ENCODE measurements at places on chromosomes 1 and 21. TPM values are rescaled to one million over a fixed set of nuclear protein-coding genes. Genes with fewer than 3 reads are reported as not detected.

DNA sequence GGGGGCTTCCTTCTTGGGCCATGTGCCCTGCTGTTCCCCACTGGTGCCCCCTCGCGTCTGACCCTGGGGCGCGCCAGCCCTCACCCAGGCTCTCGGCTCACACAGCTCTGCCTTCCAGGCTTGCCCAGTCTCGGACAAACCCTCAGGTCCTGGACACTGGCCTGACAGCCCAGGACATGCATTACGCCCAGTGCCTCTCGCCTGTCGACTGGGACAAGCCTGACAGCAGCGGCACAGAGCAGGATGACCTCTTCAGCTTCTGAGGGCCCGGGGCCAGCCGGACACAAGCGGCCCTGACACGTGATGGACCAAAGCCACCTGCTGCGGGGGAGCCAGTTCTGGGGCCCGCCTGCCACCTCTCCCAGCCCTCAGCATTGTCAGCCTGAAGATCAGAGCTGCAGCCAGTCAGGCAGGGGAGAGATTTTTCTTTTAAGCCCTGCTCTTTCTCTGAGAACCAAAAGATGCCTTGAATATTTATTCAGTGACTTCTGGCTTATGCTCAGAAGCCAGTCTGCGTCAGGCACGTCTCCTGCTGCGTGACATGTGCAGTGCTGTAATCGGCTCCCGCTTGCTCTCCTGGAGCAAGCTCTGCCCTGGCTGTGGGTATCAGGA, 23.4 kb downstream of the LDLRAP1 start:
- no peak for DNase-seq

FCRL6 gene
- 0.16 TPM for total RNA-seq

DNA sequence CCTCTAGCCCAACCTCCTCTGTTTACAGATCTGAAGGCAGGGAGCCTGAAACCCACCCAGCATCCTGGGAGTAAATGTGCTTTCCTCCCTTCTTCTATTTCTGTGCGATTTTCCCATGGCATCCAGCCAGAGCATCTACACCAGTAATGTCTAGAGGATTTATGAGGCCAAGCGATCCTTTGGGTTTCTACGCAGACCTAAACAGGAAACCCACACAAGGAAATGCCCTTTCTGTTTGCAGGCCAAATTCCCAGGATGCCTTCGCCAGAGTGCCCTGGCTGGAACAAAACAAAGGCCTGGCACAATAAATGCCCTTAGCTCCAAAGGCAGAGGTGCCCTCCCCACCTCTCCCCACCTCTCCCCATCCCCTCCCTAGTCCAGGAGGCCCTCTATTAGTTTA, 110.5 kb upstream of the CDC42BPA start:
- DNase-seq: no peak

ZNF670 gene
- total RNA-seq: 0.75 TPM

DNA sequence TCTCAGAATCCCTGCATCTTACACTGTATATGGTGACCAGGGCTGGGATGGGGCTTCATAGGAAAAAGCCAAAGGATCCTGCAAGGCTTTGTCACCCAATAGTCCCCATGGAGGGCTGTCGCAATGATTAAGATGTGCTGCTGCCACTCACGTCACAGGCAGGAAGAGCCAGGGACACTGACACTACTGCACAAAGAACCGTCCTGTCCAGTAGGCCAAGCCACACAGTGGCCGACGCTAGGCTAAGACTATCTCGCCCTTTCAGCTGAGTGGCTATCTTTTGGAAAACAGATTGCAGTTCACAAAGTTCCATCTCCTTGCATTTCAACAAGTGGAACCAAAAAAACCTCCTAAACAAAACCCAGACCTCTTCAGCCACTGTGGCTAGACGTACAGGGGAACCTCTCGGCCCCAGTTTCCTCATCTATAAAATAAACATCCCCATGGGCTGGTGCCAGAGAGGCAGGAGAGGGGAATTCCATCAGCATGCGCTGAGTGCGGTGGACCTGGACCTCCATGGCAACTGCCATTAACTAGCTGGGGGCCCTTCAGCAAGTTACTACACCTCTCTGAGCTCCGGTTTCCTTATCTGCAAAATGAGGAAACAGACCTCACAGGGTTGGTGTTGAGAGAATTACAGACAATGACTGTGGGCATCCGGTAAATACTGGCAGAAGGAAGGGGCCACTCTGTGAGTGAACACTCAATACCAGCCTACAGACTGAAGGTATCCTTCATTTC, 8.7 kb downstream of the CAPZB start:
- DNase-seq: no peak

- no peak for DNase-seq
Observed at GRCh38 chr1:31736675-31737074, 27.5 kb downstream of the ADGRB2 start.

DNA sequence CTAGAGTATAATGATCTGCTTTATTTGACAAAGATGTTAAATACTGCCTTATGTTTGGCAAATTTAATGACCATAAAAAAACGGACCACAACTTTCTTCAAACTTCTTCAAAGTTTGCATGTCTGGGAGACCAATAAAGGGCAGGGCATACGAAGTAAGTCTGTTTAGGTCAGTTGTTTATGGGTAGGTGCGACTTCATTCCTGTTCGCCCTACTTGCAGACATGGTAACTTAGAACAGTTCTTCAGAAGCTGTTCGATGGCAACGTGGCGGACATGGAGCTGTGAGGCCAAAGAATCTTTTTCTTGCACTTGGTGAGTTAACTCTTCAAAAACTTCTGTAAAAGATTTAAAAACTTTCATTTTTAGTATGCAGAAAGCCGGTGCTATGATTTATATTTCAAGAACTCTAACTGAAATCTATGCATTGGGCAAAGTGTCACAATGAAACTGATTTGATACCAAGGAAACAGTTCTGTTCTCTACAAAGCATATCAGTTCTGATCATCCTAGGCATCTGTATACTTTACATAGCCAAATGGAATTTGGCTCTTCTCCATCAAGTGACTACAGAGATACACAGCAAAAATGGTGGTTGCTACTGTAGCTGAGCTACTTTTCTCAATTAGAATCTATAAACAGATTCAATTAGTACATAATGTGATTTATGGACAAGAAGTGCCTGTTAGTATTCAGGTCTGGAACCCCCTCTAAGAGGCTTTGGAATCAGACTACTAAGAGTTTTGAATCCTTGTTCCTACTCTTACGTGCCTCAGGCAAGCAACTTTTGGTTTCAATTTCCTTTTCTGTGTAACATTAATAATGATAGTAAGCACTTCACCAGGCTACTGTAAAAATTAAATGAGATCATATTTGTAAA, 25.7 kb downstream of the C21orf91 start:
- DNase-seq: no peak

DNA sequence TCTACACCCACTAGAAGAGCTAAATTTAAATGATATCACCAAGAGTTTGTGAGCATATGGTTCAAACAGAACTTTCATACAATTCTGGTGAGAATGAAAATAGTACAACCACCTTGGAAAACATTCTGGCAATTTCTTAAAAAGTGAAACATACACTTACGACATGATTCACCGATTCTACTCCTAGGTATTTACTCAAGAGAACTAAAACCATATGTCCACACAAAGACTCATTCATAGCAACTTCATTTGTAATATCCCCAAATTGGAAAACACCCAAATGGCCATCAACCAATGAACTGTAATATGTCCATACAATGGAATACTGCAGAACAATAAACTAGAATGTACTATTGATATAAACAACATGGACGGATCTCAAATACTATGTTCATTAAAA, 51.2 kb upstream of the ADAM30 start:
- no peak for DNase-seq

DNA sequence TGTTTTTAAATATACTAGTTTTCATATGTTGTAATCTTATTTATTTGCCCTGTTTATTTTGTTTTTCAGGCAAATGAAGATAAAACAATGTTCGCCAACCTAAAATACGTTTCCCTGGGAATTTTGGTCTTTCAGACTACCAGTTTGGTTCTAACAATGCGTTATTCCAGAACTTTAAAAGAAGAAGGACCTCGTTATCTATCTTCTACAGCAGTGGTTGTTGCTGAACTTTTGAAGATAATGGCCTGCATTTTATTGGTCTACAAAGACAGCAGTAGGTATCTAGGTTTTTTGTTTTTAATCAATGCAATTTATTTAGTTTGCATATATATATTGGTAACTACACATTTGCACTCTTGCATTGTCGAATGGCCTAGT, 23.7 kb downstream of the SLC35A3 start:
- DNase-seq: no peak

DNA sequence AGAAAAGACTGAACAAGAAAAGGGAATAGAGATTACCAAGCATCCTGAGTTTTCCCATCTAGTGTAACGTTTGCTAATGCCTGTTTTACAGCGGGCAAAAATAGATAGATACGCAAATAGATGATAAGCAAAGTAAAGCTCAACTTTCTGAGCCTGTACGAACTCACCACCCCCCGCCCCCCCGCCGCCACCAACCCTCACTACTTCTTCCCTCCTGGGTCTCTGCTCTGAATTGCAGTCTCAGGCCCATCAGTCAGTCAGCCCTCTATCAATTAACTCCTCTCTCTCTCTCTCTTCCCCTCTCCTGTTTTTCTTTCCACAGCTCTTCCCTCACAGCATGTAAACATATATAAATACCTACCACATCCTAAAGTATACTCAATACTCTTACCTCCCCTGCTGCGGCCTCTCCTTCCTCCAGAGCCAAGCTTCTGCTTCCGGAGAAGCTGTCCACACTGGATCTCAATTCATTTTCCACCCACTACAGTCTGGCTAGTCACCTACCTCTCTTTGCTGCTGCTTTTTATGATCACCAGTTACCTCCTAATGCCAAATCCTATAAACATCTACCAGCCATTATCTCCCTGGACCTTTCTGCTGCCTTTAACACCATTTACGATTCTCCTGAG, 64.6 kb downstream of the CAPN2 start:
- DNase-seq: no peak

GRCh38 chr1:31712630-31713029, 8.8 kb upstream of the COL16A1 start:
- no peak for DNase-seq

ANGPTL3 gene
- not detected for total RNA-seq

FCRL5 gene
- total RNA-seq: 0.30 TPM

DNA sequence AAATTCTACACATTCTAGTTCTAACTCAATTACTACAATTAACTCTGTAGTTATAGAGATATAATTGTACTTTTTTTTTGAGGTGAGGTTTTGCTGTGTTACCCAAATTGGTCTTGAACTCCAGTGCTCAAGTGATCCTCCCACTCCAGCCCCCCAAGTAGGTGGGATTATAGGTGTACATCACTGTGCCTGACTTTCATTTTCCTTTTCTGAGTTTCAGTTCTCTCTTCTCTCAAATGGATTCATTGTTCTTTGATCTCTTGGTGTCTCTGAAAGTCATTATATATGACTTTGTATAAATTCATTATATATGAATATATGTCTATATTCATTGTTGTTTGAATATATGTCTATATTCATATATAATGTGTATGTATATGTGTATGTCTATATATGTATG, 74.0 kb upstream of the GALNT2 start:
- DNase-seq: no peak

TFF2 gene
- not detected for total RNA-seq

GRCh38 chr1:37035796-37036666, 1.7 kb upstream of the GRIK3 start:
- DNase-seq: no peak

C1orf56 gene
- 8.9 TPM for total RNA-seq

RGSL1 gene
- not detected for total RNA-seq

- no peak for DNase-seq
Observed at GRCh38 chr1:15701784-15702183, 17.7 kb downstream of the PLEKHM2 start.

GRCh38 chr1:240235521-240236288, 144.0 kb downstream of the FMN2 start:
- no peak for DNase-seq

GRCh38 chr1:34865573-34865972, 6.0 kb upstream of the SMIM12 start:
- no peak for DNase-seq

- DNase-seq: no peak
Observed at GRCh38 chr1:35958558-35958957, 27.7 kb downstream of the AGO3 start.

GRCh38 chr1:12158357-12159092, 8.3 kb upstream of the TNFRSF1B start:
- DNase-seq: no peak

DNA sequence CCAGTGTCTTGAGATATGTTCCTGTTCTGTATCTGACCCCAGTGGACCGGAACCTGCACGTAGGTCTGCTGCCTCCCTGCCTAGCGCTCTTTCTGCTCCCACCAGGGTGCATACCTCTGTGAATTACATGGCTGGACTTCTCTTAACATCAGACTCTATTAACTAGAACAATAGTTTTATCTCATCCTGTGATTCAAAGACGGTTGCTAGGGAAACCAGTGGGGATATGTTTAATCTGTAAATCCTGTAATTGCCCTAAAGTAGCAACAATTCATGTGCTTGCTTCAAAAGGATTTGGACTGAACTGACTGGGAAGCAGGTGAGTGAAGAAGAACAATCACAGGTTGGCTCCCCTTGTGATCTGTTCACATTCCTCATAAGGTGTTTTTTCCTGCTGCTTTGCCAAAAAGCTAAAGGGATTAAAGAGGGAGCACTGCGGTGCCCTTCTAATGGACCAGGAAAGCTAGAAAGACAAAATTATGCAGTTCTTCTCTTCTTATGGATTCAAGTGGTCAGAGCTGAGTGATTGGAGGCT, 52.7 kb upstream of the DIRAS3 start:
- no peak for DNase-seq

DNA sequence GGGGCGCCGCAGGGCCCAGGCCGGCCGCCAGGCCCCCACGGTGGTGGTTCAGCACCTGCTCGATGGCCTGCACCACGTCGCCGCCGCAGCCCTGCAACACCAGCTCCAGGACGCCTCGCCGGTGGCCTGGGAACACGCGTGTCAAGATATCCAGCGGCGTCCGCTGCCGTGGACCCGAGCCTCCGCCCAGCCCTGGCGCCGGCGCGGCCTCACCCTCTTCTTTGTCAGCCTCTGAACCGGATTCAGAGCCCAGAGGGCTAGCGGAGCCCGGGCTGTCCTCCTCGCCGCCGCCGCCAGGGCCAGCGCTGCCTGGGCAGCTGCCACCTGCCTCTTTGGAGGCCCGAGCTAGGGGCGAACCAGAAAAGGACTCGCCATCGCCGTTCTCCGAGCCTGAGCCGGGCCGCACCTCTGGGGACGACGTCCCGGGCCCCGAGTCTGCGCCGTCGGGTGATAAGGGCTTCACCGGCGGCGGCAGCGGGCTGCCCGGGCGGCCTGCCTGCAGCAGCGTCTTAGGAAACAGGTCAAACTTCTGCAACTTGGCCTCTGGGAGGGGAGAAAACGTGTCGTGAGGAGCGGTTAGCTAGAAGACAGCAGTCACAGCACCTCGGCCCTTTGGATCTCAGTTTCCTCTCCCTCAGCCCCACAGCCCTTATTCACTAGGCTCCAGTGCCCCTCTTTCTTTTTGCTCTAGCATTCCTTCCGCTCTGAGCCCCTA, 3.9 kb downstream of the DMRTA2 start:
- DNase-seq: no peak

DNA sequence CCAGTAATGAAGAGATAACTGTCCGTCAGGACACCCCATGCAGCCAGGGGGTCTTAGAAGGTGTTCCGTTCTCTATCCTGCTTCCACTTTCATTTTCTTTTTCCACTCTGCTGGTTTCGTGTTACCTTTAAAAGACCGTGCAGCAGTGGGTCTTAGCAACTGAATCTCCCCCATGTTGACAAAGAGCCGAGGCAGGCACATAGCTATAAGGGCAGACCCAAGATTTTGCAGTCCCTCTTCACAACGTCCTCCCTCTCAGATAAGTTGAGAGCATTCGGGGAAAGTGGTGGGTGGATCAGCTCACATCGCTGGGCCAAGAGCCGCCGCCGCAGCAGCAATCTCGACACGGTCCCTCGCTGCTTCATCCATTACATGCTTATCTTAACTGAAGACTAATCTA, 355.5 kb downstream of the LMO4 start:
- DNase-seq: no peak
